ENCODE measurements at places on chromosomes 2 and 18. TPM values are rescaled to one million over a fixed set of nuclear protein-coding genes. Genes with fewer than 3 reads are reported as not detected.

- peak; percentile 49 for DNase-seq
These were observed 1.1 kb downstream of the TRABD2A start for GRCh38 chr2:84879584-84880394.

The PLEKHM3 gene
- polyA plus RNA-seq: 8.9 TPM

The LOXHD1 gene
- 2.6 TPM for polyA plus RNA-seq

GRCh38 chr18:24103320-24104021 is 35.4 kb upstream of the CABYR start:
- no peak for DNase-seq

DNA sequence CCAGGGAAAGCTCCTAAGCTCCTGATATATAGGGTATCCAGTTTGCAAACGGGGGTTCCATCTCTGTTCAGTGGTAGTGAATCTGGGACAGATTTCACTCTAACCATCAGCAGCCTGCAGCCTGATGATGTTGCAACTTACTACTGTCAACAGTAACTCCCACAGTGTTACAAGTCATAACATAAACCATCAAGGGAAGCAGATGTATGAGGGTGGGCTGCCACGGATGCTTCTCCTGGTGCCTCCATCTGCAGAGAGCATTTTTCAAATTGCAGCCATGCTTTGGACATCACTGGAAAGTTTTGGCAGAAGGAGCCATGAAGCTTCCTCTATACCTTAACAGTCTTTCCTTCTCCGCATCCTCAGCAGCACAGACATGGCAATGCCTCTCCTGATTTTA is 234.5 kb downstream of the ANKRD36B start:
- DNase-seq: no peak

- no peak for DNase-seq
These were observed 52.7 kb downstream of the FAM171B start for GRCh38 chr2:186746584-186746983.

The KCNG3 gene
- not detected for polyA plus RNA-seq

DNA sequence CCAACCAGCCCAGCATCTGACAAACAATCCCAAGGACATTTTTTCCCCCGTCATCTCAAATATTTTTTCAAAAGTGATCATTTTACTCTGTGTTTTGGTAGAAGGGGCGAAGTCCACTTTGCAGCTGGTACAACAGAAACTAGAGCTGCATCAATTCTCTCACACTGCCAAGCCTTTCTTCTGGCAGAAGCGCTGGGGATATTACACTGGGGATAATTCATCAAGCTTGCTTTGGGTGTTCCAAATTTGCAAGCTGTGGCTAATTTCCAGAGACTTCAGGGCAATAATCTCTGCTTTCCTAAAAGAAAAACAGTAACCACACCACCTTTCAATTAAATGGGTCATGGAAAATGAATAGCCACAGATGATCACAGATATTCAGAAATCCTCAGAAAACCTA is 238.3 kb downstream of the SLC8A1 start:
- peak; percentile 69 for DNase-seq

DNA sequence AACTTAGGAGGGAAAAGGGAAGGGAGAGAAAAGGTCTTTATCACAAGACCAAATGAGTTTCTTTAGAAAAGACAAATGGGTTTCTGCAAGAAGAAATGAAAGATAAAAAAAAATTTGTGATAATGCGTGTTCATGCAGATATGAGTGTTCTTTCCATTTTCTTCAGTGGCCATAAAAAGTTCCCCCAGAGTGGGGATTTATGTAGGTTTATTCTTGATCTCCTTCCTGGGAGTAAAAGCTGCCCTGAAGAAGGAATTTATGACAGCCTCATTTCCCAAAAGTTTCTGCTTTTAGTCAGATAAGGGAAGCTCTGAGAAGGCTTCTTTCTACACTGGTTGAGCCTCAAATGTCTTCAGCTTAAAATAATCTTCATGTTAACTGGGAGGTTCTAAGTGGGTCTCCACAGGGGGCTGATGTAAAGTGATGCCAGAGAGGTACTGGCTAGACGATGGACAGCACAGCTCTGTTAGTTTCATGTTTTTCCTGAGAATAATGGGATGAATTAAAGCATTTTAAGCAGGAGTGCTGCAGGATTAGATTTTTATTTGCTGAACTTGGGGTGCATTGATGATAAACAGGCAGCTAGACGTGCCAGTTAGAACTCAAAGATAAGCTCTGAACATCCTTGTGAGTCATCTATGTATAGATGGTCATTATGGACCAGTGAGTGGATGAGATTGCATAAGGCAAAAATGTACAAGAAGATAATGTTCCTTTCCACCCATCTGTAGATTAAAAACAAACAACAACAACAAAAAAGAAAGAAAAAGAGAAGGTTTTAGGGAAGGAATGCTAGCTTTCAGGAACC is 99.4 kb upstream of the MSH2 start:
- DNase-seq: no peak

DNA sequence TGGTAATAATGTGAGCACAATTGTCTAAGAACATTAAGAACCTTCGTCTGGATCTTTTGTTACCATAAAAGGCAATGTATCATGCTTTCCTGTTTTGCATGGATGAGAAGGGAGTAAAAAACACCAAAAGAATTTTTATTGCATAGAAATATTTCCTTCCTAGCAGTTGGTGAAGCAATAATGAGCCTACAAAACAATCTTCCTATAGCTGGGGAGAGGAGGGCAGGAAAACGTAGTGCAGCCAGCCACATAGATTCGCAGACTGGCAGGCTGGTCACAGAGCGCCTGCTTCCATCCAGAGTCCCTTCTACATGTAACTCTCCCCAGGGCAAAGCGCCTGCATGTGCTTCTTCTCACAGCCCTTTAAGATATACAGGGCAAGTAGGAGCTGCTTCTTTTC is 190.4 kb downstream of the BABAM2 start:
- DNase-seq: peak; percentile 44

DNA sequence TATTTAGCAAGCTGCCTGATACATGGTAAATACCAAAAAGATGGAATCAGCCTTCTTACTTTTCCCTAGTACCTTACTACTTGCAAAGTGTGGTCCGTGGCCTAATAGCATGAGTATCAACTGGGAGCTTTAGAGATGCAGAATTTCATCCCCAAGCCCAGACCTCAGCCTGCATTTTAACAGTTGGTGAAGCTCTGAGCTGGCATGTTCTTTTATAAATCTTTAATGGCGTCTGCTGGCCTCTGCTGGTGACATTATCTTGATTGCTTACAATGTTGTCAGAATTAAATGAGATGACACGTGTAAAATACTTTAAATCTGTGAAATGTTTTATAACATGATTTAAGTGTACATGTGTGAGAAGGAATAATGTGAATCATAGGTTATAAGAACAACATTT is 115.1 kb upstream of the NOSTRIN start:
- peak; percentile 33 for DNase-seq

DNA sequence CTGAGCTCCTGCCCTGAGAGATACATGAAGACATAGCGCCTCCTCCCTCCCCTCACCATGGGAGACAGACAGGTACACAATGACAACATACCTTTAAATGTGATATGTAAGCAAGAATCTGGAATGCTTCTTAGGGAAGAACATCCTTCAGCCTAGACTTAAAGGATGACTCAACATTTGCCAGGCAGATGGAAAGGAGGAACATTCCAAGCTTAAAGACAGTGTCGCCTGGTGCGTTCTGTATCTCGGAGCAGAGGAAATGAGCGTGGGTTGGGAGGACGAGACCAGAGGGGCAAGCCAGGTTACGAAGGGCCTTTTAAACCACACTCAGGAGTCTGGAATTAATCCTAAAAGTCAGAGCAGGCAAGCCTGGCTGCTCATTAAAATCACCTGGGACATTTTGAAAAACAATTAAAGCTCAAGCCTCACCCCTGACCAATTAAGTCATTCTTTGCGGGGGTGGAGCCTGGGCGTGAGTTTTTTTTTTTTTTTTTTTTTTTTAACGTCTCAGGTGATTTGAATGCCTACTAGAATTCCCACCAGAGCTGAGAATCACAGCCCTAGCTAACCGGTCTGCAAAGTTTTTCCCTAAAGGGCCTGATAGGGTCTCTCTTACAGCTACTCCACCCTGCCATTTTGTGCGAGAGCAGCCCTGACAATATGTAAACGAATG is 131.2 kb upstream of the SEC11C start:
- no peak for DNase-seq

DNA sequence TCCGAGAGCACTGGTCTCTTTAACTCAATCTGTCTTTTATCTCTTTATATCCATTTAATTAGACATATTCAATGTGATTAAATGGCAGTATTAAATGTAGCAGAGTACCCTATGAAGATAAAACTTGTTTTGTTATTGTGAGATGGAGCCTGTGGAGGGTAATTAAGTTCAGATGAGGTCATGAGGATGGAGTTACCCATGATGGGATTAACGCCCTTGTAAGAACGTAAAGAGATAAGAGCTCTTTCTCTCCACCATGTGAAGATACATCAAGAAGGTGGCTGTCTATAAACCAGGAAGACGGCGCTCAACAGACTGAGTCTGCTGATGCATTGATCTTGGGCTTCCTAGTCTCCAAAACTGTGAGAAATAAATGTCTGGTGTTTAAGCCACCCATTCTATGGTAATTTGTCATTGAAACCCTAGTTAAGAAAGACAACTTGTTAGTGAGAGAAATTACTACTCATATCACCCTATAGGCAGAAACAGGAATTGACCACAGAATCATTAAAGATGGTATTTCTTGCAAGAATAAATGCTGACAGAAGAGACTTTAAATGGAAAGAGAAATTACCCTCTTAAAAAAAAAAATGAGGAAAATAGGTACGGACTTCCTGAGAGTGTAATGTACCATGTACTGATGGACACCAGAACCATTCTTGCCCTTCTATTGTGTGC is 738.7 kb upstream of the CHAC2 start:
- DNase-seq: no peak

The MYO5B gene
- 0.83 TPM for polyA plus RNA-seq

The AKAIN1 gene
- not detected for polyA plus RNA-seq

The ADNP2 gene
- 10.3 TPM for polyA plus RNA-seq

DNA sequence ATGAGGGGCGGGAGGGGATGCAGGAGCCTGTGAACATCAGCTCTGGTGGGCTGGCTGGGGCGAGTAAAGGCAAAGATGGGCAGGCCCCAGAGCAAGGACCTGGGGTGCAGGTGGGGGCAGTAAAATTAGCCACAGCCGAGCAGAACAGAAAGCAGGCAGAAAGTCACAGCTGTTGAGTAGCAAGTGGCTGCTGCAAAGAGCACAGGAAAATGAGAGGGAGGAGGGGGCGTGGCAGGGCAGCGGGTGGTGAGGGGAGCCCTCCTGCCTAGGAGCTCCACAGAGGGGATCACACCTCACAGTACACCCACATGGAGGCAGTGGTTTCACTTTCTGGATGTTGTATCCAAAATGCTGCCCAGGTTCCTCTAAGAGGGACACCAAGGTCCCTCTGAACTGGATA is 79.6 kb downstream of the LBH start:
- DNase-seq: no peak

DNA sequence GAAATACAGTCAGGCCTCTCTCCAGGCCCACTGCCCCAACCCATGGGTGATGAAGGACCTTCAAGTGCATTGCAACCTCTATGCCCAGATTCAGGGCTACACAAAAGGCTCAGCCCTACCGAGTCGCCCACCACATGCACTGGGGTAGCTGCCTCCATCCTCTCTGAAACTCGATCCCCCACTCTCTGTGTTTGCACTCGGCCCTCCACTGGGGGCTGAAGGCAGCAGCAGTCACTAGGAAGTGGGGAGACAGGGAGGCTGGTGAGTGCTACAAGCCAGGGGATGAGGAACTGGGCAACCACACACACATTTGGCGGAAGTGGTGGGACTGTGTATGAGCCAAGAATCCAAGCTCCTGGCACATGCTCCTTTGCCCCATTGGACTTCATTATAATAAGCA is 94.6 kb downstream of the CERS6 start:
- no peak for DNase-seq

DNA sequence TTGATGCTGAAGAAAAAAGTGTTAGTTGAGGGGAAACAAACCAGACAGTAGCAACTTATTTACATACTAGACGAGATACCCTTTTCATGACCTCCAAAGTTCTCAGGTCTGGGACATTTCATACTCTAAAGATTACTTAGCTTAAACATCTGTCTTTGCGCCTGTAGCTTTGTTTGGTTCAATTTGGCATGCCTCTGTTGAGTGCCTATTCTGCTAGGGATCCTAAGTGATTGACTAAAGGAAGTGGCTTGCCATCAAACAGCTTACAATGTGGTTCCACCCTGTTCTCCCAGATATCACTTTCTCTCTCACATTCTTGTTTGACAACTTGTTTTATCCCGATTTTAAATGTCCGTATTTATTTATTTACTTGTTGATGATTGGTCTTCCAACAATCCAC is 488.8 kb downstream of the PARD3B start:
- no peak for DNase-seq

- peak; percentile 19 for DNase-seq
These were observed 28.7 kb downstream of the ELP2 start for GRCh38 chr18:36158266-36158867.

DNA sequence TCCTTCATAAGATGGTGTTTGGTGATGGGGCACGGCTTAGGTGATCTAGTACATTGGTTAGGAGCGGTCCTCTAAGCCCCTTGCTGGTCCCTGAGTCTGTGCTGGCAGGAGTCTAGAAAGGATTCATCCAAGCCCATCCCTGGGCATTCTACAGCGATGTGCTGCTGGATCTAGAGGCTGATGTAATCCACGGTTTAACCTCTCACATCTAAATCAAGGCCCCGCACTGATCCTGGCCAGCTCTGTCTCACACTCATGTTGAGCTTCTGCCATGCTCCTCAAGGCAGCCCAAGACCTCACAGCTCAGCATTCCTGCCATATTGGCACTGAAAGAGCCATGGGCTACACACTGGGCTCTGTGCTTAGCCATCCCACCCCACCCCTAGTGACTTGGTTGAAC is 664.8 kb downstream of the STK39 start:
- DNase-seq: no peak

- no peak for DNase-seq
These were observed 55.5 kb upstream of the RAB6D start for GRCh38 chr2:131419441-131419840.

DNA sequence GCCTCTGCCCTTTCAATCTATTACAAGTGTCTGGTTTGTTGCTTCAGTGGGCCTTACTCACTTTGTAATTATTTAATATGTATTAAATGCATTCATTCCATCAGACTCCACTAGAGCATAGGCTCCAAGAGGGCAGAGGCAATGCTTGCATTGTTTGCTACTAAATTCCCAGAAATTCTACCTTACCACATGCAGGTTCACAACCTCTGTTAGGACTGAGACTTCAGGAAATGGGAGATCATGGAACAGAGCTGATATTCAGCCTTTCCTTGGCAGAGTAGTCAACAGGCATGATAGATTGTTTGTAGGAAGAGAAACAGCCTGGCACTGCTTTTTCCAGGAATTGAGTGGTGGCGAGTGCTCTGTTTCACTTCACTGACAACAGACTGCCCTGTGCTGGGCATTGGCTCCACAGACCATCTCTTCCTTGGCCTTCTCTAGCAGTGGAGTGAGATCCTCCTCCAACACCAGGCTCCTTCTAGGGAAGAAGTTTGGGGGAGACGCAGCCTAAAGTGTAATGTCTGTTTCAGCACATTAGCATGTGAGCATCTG is 6.2 kb upstream of the MATN3 start:
- no peak for DNase-seq

The TMEM198 gene
- 2.8 TPM for polyA plus RNA-seq

- no peak for DNase-seq
These were observed 865.0 kb upstream of the CDH2 start for GRCh38 chr18:29041976-29042375.

All from muscle of leg (tissue), 16 donors.